Fibroblast of lung (primary cell): ENCODE measurements at places on chromosomes 4 and X. TPM values are rescaled to one million over a fixed set of nuclear protein-coding genes. Genes with fewer than 3 reads are reported as not detected.

PABPC1L2B gene
- not detected in 2 replicates for total RNA-seq

USP17L17 gene
- total RNA-seq: not detected in 2 replicates

NR0B1 gene
- 1.8 and 4.6 TPM in 2 replicates for total RNA-seq

ABLIM2 gene
- 0.26 and 0.66 TPM in 2 replicates for total RNA-seq

DDX3X gene
- total RNA-seq: 177 and 216 TPM in 2 replicates

PFKFB1 gene
- under 0.01 TPM in 1 of 2 replicates, not detected in the other for total RNA-seq

RIPPLY1 gene
- total RNA-seq: not detected in 2 replicates

PPP1R2C gene
- total RNA-seq: not detected in 2 replicates

MFAP3L gene
- total RNA-seq: 0.50 and 0.77 TPM in 2 replicates

NR3C2 gene
- 4.4 and 7.4 TPM in 2 replicates for total RNA-seq

DNA sequence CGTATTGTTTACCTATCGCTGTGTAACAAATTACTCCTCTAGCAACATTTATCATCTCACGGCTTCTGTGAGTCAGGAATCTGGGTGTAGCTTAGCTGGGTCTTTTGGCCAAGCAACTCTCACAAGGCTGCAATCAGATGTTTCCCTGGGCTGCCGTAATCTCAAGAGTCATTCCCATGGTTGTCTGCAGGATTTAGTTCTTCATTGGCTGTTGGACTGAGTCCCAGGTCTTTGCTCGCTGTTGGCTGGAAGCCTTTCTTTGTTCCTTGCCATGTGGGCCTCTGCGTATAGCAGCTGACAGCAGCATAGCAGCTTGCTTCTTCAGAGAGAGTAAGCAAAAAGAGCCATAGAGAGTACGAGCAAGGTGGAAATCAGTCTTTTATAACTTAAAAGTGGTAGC lies 16.8 kb downstream of the POLR2B start:
- H3K27me3 ChIP-seq: no peaks in the 10 kb centered on the region
- no peak overlapping the region for H3K4me3 ChIP-seq
- peak; percentile 98 for DNase-seq
- H3K4me1 ChIP-seq: no peaks in the 10 kb centered on the region

- H3K27ac ChIP-seq: peak within 1 kb of the TSS; percentile 96
- DNase-seq: peak; percentile 86
- peaks cover 4% of the 10 kb centered on the region for H3K36me3 ChIP-seq
- peak within 1 kb of the TSS; percentile 75 for H3K4me3 ChIP-seq
Observed at GRCh38 chr4:38867478-38868058, at the start of gene FAM114A1. FAM114A1 (plus strand) TSS chr4:38867806; CDS start chr4:38878079, 10,273 bp downstream.

- DNase-seq: no peak
- no peaks in the 10 kb centered on the region for H3K36me3 ChIP-seq
- no peaks in the 10 kb centered on the region for H3K4me1 ChIP-seq
- H3K27ac ChIP-seq: no peak overlapping the region
- no peaks in the 10 kb centered on the region for H3K27me3 ChIP-seq
- H3K4me3 ChIP-seq: no peak overlapping the region
Observed at GRCh38 chr4:111596491-111596890, 548.8 kb upstream of the FAM241A start.

DNA sequence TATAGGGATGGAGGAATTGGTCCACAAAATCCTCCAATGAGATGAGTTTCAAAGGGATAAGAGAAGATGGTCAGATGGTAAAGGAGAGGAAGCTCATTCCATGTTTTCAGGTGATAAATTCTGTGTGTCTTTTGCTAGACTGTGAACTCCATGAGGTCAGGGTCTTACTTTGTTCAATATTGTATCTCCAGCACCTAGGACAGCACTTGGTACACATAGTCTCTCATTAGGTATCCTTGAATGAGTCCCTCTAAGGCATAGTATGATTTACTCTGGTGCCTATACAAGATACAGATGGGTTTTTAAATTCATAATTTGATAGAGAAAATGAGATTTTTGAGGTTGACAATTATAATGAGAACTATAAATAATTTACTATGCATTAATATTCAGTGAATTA lies 184.3 kb upstream of the BMP3 start:
- no peaks in the 10 kb centered on the region for H3K36me3 ChIP-seq
- H3K4me1 ChIP-seq: no peaks in the 10 kb centered on the region
- H3K4me3 ChIP-seq: no peak overlapping the region
- no peak overlapping the region for H3K27ac ChIP-seq

DNA sequence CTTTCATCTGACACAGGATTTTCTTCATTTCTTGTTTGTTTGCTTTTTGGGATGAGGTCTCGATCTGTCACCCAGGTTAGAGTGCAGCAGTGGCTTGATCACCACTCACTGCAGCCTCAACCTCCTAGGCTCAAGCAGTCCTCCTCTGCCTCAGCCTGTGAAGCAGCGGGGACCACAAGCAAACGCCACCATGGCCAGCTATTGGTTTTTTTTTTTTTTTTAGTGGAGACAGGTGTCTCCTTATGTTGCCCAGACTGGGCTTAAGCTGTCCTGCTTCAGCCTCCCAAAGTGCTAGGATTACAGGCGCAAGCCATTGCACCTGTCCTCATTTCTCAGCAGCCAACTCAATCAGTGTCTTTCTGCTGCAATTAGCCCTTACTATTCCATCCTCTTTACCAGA lies 10.3 kb downstream of the SPRY1 start:
- no peak for DNase-seq
- H3K27ac ChIP-seq: no peak overlapping the region
- H3K27me3 ChIP-seq: no peaks in the 10 kb centered on the region
- H3K4me3 ChIP-seq: no peak overlapping the region
- peaks cover 3% of the 10 kb centered on the region for H3K36me3 ChIP-seq

DNA sequence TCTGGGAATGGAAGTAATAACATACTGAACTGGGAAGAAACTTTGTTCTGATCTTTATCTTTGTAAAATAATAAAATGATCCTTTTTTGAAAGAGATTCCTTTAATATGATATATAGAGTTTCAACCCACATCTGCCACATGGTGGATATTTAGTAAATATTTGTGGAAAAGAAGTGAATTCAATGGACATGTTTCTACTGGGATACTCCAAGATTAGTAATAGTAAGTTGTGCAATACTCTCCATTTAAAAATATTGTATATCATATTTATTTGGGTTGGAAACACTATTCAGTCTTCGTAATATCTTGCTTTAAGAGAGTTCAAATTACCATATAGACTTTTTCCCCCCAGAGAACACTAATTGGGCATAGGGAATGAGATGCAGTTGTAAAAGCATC lies 17.8 kb upstream of the ARSJ start:
- no peaks in the 10 kb centered on the region for H3K27me3 ChIP-seq
- H3K4me3 ChIP-seq: no peak overlapping the region
- no peak for DNase-seq
- no peaks in the 10 kb centered on the region for H3K36me3 ChIP-seq
- H3K27ac ChIP-seq: no peak overlapping the region

GRCh38 chrX:29447867-29448266 lies 767.5 kb upstream of the MAGEB2 start:
- no peak overlapping the region for H3K4me3 ChIP-seq
- no peak overlapping the region for H3K27ac ChIP-seq
- H3K4me1 ChIP-seq: no peaks in the 10 kb centered on the region
- H3K36me3 ChIP-seq: no peaks in the 10 kb centered on the region
- peak; percentile 39 for DNase-seq
- H3K27me3 ChIP-seq: no peaks in the 10 kb centered on the region

- no peak for DNase-seq
- H3K4me1 ChIP-seq: no peaks in the 10 kb centered on the region
- H3K36me3 ChIP-seq: no peaks in the 10 kb centered on the region
Observed at GRCh38 chr4:77432717-77433417, 172.8 kb upstream of the CXCL13 start.

DNA sequence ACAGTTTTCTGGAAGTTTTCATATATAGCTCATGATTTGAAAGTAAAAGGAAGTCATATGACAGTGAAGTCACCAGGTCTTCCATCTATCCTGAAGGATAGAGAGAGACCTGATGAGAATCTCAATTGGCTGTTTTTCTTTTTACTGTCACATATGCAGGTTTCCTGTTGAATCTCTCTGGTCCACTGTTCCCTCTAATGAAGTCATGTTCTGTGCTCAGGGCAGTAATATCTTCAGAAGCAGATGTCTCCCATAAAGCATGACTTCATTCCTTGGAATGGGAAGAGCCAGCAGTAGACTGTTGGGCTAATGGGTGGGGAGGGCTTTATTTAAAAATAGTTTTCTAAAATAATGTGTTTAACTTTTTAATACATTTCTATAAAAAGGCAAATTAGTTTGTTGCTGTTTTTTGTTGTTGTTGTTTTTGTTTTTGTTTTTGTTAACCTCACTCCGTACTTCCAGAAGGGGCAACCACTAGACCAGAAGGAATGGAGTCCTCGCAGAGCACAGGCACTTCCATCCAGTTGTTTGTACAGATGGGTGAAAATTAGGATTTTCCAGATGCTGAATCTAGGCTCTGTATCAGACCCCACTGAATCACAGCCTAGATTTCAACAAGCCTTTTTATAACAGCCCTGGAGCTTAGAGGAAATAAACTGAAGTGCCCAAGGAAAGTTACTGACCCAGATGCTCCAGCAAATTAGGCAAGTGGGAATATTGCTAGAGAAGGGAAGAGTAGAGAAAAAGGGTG lies 54.2 kb downstream of the AWAT2 start:
- H3K4me3 ChIP-seq: no peak overlapping the region
- no peak for DNase-seq
- no peaks in the 10 kb centered on the region for H3K27me3 ChIP-seq
- no peaks in the 10 kb centered on the region for H3K4me1 ChIP-seq
- no peaks in the 10 kb centered on the region for H3K36me3 ChIP-seq
- H3K27ac ChIP-seq: no peak overlapping the region

- peaks cover 10% of the 10 kb centered on the region for H3K36me3 ChIP-seq
- H3K4me1 ChIP-seq: no peaks in the 10 kb centered on the region
- no peaks in the 10 kb centered on the region for H3K27me3 ChIP-seq
- no peak overlapping the region for H3K27ac ChIP-seq
- H3K4me3 ChIP-seq: no peak overlapping the region
Observed at GRCh38 chr4:119493419-119493818, 135.2 kb downstream of the PDE5A start.

DNA sequence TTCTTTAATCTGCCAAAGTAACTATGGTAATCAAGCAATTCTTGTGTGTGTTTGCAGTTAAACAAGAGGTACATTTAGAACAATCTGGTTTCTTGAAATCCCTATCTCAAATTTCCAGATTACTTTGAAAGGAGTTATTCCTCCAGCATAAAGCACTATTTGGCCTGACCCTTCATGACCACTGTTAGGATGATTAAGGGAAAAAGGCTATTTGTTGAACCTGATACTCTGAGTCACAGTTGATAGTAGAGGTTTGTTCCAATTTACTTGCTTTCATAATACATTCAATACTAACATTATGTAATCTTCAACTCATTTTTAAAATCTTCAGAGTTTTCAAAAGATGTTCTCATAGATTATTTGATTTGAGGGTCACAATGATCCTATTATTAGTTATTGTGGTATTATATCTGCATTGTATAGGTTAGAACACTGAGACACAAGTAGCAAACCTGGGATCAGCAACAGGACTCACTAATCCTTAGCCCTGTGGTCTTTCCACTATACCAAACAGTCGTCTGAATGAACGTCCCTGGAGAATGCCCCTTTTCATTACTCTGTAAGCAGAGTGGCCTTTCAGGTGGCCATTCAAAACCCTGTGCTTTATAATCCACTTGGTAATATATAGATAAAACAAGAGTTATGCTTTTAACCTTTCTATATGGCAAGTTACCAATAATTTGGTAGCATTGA lies 8.1 kb upstream of the NDST4 start:
- H3K27ac ChIP-seq: no peak overlapping the region
- H3K36me3 ChIP-seq: no peaks in the 10 kb centered on the region
- H3K27me3 ChIP-seq: no peaks in the 10 kb centered on the region
- H3K4me1 ChIP-seq: no peaks in the 10 kb centered on the region
- DNase-seq: no peak
- H3K4me3 ChIP-seq: no peak overlapping the region

GRCh38 chrX:154398668-154399526 lies 720 bp downstream of the RPL10 start:
- H3K4me3 ChIP-seq: peak overlapping the region; percentile 77
- H3K27me3 ChIP-seq: no peaks in the 10 kb centered on the region
- DNase-seq: peak; percentile 66
- H3K27ac ChIP-seq: peak overlapping the region; percentile 98

DNA sequence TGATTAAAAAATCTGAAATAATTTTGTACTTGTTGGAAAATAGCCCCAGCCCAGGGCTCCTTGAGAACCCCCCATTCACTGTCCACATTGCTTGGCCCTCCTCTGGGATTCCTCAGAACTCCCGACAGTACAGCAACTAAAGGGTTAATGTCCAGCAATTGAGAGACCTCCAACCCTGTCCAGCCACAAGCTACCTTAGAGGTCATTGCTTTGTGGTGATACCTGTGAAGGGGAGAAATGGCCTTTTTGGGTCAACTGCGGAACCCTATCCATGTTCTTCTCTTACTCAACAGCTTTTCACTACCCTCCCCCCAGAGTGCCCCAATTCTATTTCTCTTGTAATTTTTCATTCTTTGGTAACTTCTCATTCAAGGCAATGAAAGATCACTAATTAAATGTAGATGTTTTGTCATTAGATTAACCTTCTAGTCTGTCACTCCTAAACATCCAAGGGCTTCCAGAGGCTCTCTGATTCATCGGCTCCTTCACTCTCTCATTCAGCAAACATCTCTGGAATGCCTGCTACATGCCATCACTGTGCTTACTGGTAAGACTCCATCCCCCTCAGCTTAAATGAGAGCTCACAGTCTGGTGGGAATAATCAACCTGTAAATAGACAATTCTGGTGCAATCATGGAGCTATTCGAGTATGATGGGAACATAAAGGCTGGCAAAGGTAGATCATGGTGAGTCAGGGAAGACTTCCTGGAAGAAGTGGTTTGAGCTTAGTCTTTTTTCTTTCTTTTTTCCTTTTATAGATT lies 241.4 kb upstream of the PGRMC2 start:
- H3K4me1 ChIP-seq: peaks cover 30% of the 10 kb centered on the region
- H3K36me3 ChIP-seq: no peaks in the 10 kb centered on the region
- H3K27me3 ChIP-seq: no peaks in the 10 kb centered on the region
- DNase-seq: peak; percentile 92

GRCh38 chrX:68599256-68600152 lies 48.0 kb upstream of the STARD8 start:
- H3K4me3 ChIP-seq: no peak overlapping the region
- H3K36me3 ChIP-seq: no peaks in the 10 kb centered on the region
- DNase-seq: peak; percentile 6
- no peak overlapping the region for H3K27ac ChIP-seq
- no peaks in the 10 kb centered on the region for H3K27me3 ChIP-seq

GRCh38 chr4:25213347-25213979 lies 20.4 kb upstream of the PI4K2B start:
- DNase-seq: no peak
- no peak overlapping the region for H3K27ac ChIP-seq
- no peaks in the 10 kb centered on the region for H3K36me3 ChIP-seq
- no peak overlapping the region for H3K4me3 ChIP-seq
- no peaks in the 10 kb centered on the region for H3K4me1 ChIP-seq

- H3K36me3 ChIP-seq: no peaks in the 10 kb centered on the region
- H3K4me3 ChIP-seq: no peak overlapping the region
- H3K27ac ChIP-seq: no peak overlapping the region
- no peaks in the 10 kb centered on the region for H3K4me1 ChIP-seq
- DNase-seq: no peak
Observed at GRCh38 chr4:28354880-28355656, 1494.4 kb downstream of the STIM2 start.

GRCh38 chr4:69115851-69116213 lies 19.6 kb downstream of the UGT2B7 start:
- no peaks in the 10 kb centered on the region for H3K4me1 ChIP-seq
- no peaks in the 10 kb centered on the region for H3K27me3 ChIP-seq
- H3K36me3 ChIP-seq: no peaks in the 10 kb centered on the region
- no peak for DNase-seq

- no peaks in the 10 kb centered on the region for H3K36me3 ChIP-seq
- no peak overlapping the region for H3K4me3 ChIP-seq
- peak; percentile 100 for DNase-seq
- H3K27ac ChIP-seq: peak overlapping the region; percentile 80
- peaks cover 17% of the 10 kb centered on the region for H3K4me1 ChIP-seq
Observed at GRCh38 chr4:119103263-119103662, 32.4 kb upstream of the MYOZ2 start.
